ENCODE measurements at places on chromosomes 16 and 17.

- no peak for DNase-seq
Observed at GRCh38 chr16:83989300-83989699, 21.3 kb downstream of the NECAB2 start.

GRCh38 chr16:67391424-67392300 lies 1.6 kb downstream of the TPPP3 start:
- DNase-seq = no peak

DNA sequence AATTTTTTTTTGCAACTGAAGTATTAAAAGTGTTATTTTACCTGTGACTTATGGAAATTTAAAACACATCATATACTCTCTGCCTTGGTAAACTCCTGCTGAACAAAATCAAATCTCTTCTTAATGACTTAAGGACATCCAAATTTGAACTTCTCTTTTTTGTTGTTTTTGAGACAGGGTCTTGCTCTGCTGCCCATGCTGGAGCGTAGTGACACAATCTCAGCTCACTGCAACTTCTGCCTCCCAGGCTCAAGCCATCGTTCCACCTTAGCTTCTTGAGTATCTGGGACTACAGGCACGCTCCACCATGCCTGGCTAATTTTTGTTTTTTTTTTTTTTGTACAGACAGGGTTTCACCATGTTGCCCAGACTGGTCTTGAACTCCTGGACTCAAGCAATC lies 56.1 kb downstream of the SKAP1 start:
- DNase-seq = no peak

DNA sequence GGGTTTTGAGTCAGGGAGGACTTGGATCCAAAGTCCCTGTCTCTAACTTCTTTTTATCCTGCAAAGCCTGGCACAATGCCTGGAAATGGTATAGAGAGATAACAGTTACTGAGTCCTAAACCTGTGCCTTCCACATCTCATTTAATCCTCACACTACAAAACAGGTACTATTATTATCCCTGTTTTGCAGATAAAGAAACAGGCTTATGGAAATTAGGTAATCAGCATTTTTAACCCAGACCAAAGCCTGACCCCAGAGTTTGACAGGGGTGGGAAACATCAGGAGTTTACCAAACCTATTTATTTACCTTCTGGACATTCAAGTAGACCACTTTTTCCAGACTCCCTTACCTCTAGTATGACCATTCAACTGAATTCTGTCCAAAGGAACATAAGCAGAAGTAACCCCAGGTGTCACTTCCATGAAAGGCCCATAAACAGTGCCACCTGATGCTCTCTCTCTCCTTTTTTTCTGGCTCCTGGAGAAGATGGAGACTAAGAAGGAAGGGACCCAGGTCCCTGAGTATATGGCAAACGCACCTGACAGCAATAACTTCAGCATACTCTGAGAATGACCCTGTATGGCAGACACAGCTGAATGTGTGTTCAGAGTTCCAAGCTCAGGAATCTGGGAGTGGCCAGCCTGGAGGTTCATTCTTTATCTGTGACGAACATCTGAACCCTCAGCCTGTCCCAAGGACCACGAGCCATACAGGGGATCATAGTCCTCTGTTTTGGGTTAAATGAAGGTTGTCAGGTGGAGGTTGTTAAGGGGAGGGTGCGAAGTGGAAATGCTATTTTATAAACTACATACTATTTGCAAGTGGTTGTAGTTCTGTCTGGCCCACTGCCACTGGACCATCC lies 62.7 kb downstream of the HLF start:
- no peak for DNase-seq

GRCh38 chr17:1970843-1971384 lies 54.2 kb downstream of the RTN4RL1 start:
- no peak for DNase-seq

DNA sequence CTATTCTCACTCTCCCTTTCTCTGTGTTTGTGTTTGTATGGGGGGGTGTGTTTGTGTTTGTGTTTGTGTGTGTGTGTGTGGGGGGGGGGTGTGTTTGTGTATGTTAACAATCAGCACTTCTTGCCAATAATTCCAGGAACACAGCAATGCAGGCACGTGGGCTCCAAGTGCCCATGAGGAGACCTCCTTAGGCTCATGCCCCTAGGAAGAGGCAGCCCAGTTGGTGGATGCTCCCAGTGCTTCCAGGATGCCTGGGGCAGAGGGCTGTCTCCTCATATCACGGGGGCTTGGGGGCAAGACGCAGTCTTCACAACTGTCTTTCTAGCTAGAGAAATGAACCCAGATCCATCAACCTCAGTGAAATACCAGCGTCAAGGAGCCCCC lies 9.9 kb downstream of the ABR start:
- DNase-seq = no peak
